ENCODE measurements at places on chromosomes 12 and 14. TPM values are rescaled to one million over a fixed set of nuclear protein-coding genes. Genes with fewer than 3 reads are reported as not detected.

Gene SLCO1B3
- total RNA-seq: not detected

Gene STAB2
- total RNA-seq: not detected

Gene GARIN6
- not detected for total RNA-seq

Gene CPM
- 34.0 TPM for total RNA-seq

Gene MGP
- 11.2 TPM for total RNA-seq

Gene CPNE6
- not detected for total RNA-seq

Gene CLEC1B
- total RNA-seq: not detected

Gene C12orf60
- total RNA-seq: 1.9 TPM

Gene LAG3
- total RNA-seq: 0.35 TPM

Gene PLEKHG7
- total RNA-seq: not detected

Gene USP44
- 1.6 TPM for total RNA-seq

Gene SELPLG
- 1.6 TPM for total RNA-seq

Gene RHEBL1
- total RNA-seq: 3.4 TPM

Gene SRGAP1
- 6.2 TPM for total RNA-seq

Gene KRT82
- total RNA-seq: not detected

Gene CBLN3
- 2.8 TPM for total RNA-seq

Gene TMPRSS12
- total RNA-seq: not detected

Gene COL2A1
- not detected for total RNA-seq

Gene SLC2A3
- 47.6 TPM for total RNA-seq

Gene SYCP3
- not detected for total RNA-seq

Data from myometrial cell (primary cell).